ENCODE measurements at places on chromosomes 4 and X.

- DNase-seq: no peak
Measured at GRCh38 chr4:41148931-41149330, 65.4 kb downstream of the APBB2 start.

DNA sequence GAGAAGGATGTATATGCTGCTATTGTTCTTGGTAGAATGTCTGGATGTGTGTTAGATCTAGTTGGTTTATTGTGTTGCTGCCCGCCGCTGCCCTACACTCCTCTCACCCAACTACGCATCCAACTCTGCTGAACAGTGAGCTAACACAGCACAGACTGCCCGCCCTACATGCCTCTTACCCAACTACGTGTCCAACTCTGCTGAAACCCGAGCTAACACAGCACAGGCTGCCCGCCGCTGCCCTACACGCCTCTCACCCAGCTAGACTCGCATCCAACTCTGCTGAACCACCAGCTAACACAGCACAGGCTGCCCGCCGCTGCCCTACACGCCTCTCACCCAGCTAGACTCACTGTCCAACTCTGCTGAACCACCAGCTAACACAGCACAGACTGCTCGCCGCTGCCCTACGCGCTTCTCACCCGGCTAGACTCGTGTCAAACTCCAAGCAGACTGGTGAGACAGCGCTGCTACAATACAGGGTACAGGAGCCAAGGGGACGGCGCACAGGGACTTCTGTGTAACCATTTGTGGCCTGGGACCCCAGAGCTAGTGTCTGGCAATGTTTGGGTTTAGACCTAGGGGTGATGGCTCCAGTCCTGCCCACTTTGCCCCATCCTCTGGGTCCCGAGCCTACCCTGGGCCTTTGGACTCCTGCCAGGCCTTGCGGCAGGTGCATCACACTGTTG, 11.6 kb upstream of the CTBP1 start:
- DNase-seq: no peak

- DNase-seq: no peak
Measured at GRCh38 chrX:24741330-24741729, 47.6 kb downstream of the POLA1 start.

DNA sequence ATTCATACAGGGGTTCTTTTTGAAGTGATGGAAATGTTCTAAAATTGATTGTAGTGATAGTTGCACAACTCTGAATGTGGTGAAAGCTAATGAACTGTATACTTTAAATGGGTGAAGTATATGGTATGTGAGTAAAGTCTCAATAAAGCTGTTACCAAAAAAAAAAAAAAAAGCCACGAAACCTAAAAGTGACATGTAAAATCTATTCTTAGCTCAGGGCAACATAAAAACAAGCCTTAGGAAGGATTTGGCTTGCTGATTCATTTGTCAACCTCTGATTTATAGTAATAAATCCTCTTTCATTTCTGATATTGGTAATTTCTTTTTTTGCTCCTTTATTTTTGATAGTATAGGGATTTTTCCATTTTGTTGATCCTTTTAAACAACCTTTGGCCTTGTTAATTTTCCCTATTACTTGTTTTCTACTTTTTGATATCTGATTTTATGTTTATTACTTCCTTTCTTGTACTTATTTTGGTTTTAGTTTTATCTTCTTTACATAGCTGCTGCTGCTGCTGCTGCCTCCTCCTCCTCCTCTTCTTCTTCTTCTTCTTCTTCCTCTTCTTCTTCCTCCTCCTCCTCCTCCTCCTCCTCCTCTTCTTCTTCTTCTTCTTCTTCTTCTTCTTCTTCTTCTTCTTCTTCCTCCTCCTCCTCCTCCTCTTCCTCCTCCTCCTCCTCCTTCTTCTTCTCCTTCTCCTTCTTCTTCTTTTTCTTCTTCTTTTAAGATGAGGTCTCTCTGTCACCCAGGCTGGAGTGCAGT, 79.4 kb downstream of the ADGRG4 start:
- DNase-seq: no peak

DNA sequence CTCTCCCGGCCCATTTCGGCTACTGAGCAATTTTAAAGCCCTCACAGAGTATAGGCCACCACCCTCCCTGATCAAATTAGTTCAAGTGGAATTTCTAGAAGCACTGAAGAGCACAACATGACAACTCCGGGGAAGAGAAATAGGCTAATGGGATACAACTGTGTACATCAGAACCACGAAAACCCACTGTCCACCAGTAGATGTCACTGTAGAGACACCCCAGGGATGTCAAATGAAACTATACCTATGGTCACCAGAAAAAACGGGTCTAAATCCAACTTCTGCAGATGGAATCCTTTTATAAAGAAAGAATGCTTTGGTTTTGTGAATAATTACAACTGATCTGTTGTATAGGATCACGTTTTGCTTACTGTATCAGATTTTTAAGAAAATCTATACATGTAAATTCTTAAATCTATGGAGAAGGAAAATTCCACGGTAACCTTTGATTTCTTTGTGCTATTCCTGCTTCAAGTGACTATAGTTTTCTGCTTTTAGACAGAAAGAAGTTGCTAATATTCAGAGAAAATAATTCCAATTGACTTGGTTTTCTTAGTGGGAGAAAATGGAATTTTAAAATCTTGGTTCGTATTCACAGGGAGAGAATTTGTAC, 29.5 kb upstream of the MAP3K15 start:
- DNase-seq: no peak

- peak; percentile 71 for DNase-seq
Measured at GRCh38 chr4:147799986-147800555, 68.2 kb downstream of the ARHGAP10 start.

GRCh38 chrX:149851864-149852263, 29.1 kb upstream of the MAGEA8 start:
- no peak for DNase-seq

- no peak for DNase-seq
Measured at GRCh38 chr4:139451997-139452396, 1.9 kb upstream of the RAB33B start.

DNA sequence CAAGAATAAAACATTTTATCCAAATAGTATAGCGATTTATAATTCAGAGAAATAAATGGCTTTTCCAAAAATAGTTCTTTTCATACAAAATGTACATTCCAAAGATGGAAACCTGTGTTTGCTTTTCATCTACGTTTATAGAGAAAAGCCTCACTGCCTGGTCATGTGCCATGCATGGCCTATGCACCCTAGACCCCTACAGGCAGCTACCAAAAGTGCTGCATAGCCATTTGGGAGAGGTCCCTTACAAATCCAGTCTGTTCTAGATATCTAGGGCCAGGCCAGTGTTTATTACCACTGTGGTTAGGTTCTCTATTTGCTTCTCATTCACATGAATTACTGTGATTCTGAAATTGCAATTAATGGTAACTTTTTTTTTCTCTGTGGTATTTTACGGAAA, 17.2 kb downstream of the HMGB2 start:
- no peak for DNase-seq

- no peak for DNase-seq
Measured at GRCh38 chr4:141133999-141134995, 1.0 kb upstream of the RNF150 start.

- no peak for DNase-seq
Measured at GRCh38 chr4:15444879-15445547, 17.2 kb downstream of the C1QTNF7 start.

DNA sequence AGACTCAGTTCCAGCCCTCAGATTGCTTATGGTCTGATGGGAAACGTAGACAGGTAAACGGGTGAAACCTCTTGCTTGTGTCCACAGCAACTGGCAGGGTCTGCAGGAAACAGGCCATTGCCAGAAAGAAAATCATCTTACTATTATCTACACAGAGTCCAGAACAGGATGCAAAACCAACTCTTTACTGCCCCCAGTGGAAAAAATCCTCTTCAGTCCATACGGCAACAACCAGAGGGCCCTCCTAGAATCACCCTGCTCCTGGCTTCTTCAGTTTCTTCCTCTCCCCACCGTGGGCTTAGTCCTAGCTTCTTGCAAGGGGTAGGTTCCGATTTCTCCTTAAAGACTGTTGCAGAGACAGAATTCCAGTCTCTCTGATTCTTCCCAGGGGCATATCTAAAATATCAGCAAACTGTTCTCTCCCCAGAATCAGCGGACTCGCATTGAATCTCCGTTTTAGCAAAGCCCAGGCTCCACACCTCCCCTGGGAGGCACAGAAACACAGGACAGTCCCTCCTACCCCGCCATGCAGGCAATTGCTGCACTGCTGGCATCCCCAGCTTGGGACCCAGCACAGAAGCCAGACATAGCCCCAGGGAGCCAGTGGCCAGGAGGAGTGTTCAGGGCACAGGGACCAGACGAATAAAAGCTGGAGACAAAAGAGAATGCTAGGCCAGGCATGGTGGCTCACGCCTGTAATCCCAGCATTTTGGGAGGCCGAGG, 41.0 kb upstream of the SH3RF1 start:
- DNase-seq: no peak

GRCh38 chr4:814312-814850, 11.5 kb downstream of the CPLX1 start:
- peak; percentile 14 for DNase-seq

- no peak for DNase-seq
Measured at GRCh38 chr4:87423317-87424098, 1.1 kb downstream of the NUDT9 start.

DNA sequence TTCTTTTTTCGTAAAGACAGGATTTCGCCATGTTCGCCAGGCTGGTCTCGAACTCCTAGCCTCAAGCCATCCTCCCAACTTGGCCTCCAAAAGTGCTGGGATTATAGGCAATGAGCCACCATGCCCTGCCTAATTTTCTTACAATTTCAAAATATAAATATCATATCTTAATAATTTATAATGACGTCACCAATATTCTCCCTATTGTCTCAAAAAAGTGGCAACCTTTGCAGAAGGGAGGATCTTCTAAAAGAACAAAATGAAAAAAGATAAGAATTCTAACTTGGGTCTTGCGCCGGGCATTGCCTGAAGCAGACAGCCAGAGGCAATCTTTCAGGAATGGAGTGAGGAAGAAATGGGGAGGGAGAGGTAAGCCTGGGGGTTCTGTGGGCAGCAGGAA, 37.9 kb upstream of the WAS start:
- DNase-seq: no peak

- DNase-seq: no peak
Measured at GRCh38 chrX:41116948-41117347, 31.7 kb downstream of the USP9X start.

DNA sequence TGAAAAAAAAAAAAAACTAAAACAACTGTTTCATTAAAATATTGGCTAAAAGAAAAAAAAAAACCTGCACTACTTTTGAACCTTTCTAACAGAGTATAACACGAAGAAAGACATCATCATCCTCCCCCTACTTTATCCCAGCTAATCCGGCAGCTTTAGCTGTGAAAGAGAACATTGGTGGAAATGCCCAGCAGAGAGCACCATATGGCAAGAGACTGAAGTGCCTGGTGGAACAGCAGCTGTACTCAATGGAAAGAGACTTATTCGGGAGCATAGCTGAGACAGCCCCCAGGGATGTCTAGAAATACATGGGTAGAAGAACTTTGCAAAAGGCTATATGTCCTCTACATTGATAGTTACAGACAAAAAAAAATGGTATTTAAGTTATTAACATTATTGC, 30.3 kb downstream of the STPG2 start:
- DNase-seq: no peak

DNA sequence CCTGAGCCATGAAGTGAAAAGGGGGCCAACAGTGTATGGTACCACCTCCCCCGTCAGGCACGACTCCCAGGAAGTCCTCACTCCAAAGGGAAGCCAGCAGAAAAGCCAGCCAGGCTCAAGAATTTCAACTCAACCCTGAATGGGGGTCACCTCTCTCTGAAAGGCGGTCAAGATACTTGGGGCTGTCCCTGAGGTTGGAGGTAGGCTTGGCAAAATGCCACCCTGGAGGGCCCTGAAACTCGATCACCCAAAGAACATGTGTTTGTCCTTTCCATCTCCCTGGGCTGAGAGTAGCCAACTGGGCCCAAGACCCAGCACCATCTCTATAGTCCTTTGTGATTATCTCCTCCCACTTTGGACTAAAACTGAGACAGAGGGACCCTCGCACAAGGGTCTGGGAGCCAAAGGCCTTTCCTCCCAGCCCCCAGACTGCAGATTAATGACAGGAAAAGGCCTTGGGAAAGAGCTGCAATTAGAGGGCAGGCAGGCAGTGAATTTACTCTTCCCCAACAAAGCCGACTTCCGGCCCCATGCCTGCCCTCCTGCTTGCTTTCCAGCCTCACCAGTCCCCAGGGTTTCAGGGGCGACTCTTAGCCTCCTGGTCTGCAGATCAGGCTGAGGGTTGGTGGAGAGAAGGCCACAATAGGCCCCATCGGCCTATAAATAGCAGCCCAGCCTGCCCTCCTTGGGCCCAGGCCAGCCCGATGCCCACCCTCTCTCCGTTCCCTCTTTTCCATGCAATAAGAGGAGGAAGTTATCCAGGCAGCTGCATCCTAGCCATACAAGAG, 5.6 kb downstream of the SASH3 start:
- DNase-seq: no peak

DNA sequence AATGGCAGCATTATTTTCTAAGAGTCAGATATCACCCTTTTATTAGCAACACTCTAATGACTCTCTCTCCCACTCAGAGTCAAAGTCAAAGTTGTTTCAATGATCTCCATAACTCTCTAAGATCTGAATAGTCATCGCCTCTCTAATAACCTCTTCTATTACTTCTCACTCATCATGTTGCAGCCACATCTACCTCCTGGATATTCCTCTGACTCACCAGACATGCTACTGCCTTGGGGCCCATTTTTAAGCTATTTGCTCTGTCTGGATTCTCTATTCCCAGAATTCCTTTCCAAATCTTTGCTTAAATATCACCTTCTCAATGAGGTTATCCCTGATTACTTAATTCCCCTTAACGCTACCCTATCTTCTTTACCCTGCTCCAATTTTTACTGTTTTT, 391.8 kb upstream of the MAGEB16 start:
- no peak for DNase-seq

GRCh38 chrX:70044541-70045245, 5.0 kb downstream of the AWAT2 start:
- no peak for DNase-seq

DNA sequence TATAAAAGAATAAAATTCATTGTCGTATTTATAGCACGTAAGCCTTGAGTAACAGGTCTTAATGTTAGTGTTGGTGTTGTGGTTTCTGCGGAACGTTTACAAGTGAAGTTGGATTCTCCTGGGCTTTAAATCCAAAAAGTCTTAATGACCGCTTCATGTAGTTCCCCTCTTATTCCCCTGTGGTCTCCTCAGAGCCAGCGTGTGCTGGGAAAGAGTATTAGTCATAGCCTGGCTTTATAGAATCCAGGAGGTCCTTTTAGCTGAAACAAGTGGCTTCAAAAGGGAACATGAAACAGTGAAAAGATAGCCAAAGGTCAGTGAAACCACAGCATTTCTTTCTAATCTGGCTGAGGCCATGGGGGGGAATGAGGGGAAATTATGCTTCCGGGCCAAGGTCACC, 79.1 kb downstream of the CLCN4 start:
- DNase-seq: no peak

- no peak for DNase-seq
Measured at GRCh38 chrX:3167771-3168170, 126.5 kb downstream of the ARSF start.
